ENCODE measurements at places on chromosomes 2 and 18.

DNA sequence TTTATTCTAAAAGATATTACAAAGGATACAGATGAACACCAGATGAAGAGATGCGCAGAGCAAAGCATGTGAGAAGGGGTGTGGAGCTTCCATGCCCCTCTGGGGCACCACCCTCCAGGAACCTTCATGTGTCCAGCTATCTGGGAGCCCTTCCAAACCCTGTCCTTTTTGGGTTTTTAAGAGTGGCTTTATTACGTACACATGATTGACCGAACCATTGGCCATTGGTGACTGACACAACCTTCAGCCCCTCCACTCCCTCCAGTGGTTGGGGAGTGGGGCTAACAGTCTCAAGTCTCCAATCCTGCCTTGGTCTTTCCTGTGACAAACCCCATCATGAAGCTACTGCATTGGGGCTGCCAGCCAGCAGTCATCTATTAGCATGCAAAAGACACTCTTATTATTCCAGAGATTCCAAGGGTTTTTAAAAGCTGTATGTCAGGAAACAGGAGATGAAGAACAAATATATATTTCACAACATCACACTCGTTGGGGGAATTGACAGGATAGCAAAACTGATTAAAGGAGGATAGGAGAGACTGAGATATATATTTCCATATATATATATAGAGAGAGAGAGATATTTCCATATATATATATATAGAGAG is 19.4 kb downstream of the IL1B start:
- no peak for DNase-seq

DNA sequence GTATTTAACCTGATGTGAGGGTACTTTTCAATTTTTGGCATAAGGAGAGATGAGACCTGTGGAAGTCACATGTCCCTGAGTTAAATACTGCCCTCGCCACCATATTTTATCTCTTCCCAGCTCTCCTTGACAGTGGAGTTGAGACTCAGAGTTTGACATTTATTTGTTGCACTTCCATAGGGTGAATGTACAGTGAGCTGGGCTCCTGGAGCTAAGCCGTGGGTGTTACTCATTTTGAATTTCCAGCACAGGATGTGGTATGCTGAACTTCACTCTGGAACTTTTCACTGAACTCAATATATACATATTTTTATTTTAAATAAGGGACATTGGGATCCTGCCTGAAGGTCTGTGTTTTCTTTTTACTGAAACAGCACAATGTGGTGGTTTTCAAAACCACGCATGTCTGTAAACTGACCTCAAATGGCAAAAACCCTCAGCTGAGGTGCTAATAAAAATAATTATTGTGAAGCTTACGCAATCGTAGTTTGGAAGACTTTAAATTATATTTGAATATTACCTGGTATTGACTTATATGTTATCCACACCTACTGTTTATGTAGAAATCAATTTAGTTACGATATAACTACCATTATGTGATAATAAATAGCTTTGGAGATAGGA is 12.1 kb downstream of the RNF144A start:
- no peak for DNase-seq

DNA sequence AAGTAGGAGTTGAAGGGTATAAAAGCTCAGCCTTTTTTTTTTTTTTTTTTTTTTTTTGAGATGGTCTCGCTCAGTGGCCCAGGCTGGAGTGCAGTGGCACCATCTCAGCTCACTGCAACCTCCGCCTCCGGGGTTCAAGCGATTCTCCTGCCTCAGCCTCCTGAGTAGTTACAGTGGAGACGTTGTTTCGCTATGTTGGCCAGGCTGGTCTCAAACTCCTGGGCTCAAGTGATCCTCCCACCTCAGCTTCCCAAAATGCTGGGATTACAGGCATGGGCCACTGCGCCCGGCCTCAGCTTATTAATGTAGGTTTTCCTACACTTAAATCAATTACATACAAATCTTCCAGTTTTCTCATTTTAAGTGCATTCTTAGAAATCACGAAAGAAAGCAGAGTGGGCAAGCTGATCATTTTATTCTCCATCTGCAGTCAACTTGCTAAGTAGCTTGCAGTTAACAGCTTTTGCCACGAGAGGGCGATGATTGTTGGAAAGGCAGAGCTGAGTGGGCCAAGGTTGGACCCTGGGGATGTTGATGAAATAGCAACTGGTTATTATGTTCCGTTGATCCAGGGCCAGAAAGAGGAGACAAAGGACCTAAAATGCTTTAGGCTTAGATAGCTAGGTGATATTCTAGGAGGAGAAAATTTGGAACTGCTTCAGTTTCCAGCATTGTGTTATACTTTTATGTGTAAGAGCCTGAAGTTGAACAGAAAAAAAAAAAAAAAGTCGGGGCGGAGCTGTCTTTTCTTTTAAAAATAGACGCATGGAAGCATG is 234.4 kb upstream of the EPAS1 start:
- no peak for DNase-seq

GRCh38 chr2:98959810-98960507 is 23.9 kb upstream of the CRACDL start:
- DNase-seq, result no peak

All from GM06990 (cell line).